ENCODE measurements at places on chromosomes 3 and 15. TPM values are rescaled to one million over a fixed set of nuclear protein-coding genes. Genes with fewer than 3 reads are reported as not detected.

Gene CCR4
- 2.3 TPM for total RNA-seq

Gene MINAR1
- total RNA-seq = 0.07 TPM

Gene ERC2
- 0.13 TPM for total RNA-seq

Gene SOX14
- not detected for total RNA-seq

Gene LMAN1L
- not detected for total RNA-seq

Gene BUB1B
- 51.1 TPM for total RNA-seq

Measured in mammary microvascular endothelial cell (primary cell).